ENCODE measurements at places on chromosomes 12 and 14.

GRCh38 chr12:28958553-28959195, 190.4 kb upstream of the FAR2 start:
- DNase-seq: no peak

DNA sequence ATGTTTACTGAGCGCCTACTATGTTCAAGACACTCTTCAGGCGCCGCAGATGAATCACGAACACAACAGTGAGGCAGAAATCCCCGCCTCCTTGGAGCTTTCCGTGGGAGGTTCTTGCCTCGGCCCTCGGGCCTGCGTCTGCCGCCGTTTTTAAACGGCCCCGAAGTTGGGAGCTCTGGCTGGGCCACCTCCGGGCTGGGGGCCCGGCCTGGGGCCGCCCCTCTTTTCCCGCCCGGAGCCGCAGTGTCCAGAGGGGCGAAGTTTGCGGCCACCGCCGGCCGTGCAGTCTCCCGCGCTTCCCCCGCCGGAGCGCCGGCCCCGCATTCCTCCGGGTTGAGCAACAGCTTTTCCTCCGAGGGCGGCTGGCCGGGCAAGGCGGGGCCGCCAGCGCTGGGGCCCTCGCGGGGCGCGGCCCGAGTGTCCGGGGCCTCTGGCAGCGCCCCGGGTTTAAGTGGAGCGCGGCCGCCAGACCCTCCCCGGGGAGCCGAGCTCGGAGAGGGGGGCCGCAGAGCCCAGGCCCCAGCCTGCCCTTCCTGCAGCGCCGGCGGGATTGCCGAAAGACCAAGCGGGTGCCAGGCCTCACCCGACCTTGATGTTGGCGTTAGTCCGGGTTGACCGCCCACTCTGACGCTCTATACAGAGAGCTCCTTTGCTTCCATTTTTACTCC, 18.7 kb upstream of the CTDSP2 start:
- peak; percentile 42 for DNase-seq

DNA sequence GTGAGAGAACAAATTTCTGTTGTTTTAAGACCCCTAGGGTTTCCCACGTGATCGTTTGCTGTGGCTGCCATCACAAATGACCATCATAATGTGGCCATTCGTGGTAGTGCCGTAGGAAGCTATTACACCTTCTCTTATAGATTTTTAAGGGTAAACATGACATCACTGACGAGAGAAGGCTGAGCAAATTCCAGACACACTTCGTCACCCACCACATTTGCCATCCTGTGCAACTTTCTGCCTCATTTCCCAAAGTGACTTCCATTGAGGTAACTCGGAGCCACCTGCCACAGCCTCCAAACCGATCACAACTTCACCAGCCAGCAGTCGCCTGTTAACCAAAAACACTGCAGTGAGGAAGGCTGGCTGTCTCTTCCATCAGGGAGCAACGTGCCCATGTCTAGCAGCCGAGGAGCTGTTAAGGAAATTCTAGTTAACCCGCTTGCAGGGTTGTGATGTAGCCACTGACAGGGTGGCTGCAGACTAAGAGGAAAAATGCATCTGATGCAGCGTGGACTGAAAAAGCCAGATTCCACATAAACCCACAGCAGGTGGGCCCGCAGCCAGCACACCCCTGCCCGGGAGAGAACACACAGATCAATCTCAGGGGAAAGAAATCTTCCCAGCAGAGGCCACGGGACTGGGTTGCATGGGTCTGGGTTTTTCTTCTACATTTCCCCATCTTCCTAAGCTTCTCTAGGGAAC, 44.6 kb downstream of the CCDC85C start:
- DNase-seq: no peak

DNA sequence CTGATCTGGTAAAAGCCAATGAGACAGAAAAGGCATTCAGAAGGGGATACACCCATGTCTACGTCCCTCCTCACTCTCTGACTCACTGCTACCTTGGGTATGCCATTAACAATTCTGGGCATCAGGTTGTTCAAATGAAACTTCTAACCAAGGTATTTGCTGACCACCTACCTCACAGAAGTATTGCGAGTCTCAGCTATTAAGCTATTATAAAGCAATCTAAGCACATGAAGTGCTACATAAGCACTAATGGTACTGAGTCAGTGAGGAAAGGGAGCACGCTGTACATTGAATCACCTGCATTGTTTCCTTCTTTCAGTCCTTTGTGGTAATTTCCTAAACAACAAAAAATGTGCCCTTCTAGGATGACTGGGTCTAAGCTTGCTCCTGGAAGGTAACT, 62.8 kb upstream of the CCDC91 start:
- no peak for DNase-seq

- DNase-seq: no peak
Measured at GRCh38 chr14:36660736-36661505, 739 bp upstream of the PAX9 start.

- no peak for DNase-seq
Measured at GRCh38 chr12:11801643-11802042, 152.2 kb downstream of the ETV6 start.

DNA sequence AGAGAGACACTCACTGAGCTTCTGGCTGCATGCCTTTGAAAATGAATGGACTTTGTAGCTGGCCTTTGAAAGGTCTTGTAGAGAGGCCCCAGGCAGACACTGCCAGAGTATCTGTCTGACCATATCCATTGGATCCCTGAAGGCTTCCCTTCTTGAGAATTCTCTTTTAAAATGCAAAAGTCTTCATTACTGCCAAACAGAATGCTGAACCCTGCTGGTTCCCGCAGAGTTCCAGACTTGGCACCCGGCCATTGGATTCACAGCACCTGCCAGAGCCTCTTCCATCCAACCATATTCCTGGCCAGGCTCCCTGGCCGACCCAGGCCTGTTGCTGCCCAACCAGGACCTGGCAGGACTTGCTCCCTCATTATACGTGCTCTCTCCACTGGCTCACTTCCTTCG, 182.5 kb downstream of the GXYLT1 start:
- DNase-seq: no peak

DNA sequence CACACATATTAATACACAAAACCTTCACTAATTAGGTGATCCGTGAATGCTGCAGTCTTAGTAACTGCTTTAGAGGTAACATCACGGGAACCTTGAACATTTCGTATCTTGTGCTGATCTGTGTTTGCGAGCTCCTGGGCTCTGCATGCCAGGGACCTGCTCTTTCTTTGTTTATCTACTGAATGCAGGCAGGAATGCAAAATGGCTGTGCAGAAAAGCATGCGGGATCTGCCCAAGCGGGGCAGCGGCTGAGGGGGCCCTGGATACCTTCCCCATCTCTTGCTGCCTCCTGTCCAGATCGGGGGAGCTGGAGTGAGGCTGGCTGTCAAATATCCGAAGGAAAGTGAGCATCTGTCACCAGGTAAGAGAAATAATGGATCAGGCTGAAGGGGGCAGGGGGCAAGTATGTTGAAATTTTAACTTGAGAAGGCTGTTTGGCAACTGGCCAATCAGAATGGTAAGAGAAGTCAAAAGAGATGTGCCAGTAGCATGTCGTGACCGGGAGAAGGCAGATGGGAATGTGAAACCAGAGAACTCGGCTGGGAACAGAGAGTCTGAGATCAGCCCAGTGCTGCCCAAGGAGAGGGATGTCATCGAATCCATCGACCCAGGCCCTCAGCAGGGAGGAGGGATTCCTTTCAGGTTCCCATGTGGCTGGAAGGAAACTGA, 191.4 kb downstream of the TTC7B start:
- DNase-seq: no peak

DNA sequence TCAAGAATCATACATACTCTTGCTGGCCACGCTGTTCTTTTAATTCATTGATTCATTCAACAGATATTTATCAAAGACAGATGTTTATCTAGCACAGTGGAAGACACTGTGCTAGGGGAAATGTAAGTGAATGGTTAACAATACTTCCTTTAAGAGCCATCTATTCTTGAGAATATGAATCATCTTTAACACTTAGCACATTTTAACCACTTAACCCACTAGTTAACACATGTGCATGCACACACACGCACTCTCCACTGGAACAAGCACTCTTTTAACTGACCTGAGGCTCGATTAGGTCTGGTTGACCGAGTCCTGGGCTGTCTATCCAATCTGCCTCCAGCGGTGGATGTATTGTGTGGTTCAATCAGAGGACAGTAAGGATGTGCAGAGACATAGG, 34.6 kb downstream of the LMNTD1 start:
- no peak for DNase-seq

GRCh38 chr12:103677341-103677740, 90.3 kb downstream of the STAB2 start:
- no peak for DNase-seq

DNA sequence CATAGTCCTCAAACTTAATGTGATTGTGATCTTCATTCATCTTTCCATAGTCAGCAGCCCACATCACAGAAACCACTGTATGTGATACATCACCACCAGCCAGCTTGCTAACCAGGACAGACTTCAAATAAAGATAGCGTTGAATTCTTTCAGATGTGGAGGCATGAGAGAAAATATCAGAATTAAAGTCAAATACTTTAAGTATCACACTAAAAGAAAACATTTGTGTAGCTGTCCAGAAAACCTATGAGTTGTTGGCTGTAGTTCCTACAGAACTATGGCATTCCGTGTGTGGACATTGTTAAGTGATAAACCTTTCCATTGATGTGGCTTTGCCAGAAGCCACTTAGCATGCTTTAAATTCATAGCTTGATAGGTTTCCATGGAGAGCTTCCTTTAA, 105.1 kb downstream of the LLPH start:
- DNase-seq: no peak

GRCh38 chr14:64715146-64715627, 11.0 kb downstream of the PLEKHG3 start:
- DNase-seq: no peak

GRCh38 chr14:77311217-77311616, 9.5 kb downstream of the POMT2 start:
- DNase-seq: no peak

GRCh38 chr12:6828781-6829535, 751 bp downstream of the P3H3 start:
- DNase-seq: peak; percentile 21

GRCh38 chr12:127162902-127163301, 1104.1 kb upstream of the TMEM132C start:
- peak; percentile 33 for DNase-seq

DNA sequence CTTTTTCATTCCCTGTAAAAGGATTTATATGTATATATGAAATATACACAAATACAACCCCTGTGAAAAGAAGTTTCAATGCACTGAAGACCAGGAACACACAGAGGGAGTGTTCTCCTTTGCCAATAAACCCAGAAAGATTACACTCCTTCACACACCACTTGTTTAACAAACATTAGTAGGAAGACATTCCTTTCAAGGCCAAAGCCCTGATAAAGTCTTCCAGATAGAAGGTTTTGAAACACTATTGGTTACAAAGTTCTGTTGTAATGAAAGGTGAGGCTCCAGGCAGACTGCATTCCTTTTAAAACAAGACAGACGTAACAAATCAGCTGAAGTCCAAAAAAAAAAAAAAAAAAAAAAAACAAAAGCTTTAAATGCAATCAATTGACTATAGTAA, 81.0 kb downstream of the PTPN21 start:
- no peak for DNase-seq

DNA sequence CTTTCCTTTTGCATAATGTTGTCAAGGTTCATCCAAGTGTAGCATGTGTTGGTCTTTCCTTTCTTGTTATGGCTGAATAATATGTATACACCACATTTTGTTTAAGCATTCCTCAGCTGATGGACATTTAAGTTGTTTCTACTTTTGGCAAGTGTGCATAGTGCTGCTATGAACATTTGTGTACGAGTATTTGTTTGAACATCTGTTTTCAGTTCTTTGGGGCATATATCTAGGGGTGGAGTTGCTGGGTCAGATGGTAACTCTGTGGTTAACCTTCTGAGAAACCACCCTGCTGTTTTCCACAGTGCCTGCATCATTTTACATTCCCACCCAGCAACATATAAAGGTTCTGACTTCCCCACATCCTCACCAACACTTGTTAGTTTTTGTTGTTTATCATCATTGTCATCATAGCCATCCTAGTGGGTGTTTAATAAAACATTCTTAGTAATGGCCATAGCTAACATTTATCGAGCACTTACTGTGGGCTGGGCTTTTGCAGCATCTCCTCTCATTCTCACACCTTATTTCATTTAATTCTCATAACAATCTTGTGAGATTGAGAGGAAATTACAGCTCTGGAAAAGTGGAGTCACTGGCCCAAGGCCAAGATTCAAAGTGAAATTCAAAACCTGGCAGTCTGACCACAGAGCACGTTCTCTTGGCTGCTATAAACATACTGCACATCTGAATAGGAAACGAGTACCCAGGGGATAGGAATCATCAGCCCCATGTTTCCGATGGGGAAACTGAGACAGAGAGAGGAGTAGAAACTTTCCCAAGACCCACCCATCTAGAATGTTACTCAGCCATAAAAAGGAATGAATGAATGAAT, 193.6 kb downstream of the KSR2 start:
- DNase-seq: no peak

DNA sequence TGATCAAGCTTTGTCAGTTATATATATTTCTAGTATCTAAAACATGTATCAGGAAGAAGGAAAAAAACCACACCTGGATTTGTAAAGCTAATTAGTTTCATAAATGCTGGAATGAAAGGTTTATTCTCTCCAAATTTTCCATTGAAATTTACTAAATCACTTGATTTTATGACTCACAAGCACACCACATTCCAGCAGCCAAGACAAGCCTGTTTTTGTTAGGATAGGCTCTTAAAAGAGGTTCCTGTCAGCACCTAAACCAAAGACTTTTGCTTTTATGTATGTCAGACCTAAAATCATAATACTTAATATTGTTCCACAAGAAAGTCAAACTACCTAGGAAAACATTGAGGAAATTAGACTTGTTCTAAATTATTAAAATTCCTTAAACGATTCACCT, 85.3 kb upstream of the PAWR start:
- no peak for DNase-seq

DNA sequence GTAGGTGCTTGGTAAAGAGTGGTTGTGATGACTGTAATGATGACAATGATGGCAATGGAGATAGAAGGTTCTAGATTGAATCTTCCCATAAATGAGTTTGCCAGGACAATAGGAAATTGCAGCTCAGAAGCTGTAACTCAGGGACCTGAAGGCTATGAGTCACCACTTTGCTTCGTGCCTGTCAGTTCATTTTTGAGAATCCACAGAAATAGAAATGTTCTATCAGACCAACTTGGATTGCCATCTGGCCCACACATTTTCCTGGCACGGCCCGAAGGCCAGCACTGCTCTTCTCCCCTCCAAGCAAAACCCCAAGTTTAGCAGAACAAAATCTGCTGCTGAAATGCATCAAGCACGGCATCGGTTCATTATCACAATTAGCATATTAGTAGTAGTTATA, 1127.0 kb downstream of the BCL11B start:
- no peak for DNase-seq

- DNase-seq: no peak
Measured at GRCh38 chr12:128810182-128811127, 13.3 kb downstream of the SLC15A4 start.

- DNase-seq: no peak
Measured at GRCh38 chr14:51654533-51654845, 2.8 kb downstream of the FRMD6 start.

DNA sequence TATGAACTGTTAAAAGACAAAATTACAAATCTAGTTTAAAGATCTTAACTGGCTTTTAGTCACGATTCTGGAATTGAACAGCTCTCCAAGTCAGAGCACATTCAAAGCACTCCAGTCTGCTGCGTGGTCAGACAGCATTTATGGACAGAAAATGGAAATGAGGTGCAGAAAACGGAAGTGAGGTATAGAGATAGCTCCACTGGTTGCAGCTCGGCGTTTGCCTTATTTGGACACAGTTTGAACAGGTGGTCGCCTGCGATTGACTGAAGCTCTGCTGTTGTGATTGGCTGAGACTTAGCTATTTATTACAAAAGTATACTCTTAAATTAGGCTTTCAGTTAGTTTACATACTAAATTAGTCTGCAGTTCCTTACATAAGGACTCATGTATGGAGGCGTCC, 28.3 kb downstream of the TRIM9 start:
- no peak for DNase-seq
